ENCODE measurements at places on chromosomes 11 and 22.

DNA sequence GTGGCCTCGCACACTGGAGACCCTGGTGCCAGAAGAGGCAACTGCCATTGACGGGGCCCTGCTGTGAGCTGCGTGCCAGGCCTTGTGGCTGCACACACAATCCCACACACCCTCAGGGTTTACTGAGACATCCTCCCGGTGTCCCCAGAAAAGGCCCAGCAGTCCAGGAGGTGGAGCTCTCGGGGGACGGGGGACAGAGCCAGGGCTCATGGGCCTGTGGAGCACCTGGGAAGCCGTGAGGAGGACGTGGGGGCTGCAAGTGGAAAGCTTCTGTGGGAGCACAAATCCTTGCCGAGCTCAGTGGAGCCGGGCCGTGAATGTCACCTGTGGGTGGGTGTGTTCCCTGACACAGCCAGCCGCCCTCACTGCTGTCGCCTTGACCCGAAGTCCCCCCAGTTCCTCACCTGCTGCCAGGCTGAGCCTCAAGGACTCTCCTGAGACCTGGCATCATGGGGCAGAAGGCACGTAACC, 609.7 kb downstream of the TBC1D22A start:
- DNase-seq = no peak

DNA sequence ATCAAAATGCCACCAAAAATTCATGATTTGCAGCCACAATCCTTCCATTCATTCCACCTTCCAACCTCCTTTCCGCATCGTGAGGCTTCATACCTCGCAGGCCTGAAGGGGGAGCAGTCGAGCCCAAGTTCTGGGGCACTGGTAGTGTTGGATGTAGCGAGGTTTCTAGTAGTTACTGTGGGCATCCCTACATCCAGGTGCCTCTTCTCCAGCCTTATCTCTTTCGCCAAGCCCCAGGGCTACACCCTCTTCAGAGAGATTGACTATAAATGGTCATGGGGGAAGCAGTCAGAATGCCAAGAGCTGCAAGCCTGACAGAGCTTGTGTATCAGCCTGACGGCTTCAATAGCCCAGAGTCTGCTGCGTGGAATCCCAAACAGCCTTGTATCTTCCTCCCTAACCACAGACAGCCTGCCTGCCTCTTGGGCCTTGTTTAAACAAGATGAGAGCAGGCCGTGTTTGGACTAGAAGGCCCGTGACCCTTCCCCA, 28.9 kb downstream of the CLMP start:
- no peak for DNase-seq

DNA sequence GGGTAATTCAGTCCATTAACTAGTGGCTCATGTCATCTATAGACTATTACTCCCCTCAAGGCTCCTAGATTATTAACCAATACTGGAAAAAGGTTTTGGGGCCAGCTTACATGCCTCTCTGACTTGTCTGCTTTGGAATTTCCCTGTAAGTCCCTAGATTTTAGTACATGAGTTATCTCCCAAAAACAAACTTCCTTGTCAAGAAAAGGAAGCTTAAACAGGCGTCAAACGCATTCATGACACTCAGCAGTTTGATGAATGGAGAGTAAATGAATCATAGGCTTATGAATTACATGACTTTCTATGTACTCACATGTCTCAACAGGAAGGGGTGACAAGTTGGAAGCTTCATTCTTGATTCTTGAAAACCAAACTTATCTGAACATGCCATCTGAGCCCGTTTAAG, 70.8 kb downstream of the BLID start:
- no peak for DNase-seq

- DNase-seq = no peak
Measured at GRCh38 chr11:86341382-86341781, 33.3 kb upstream of the CCDC81 start.

GRCh38 chr11:23569134-23569533, 708.9 kb upstream of the CCDC179 start:
- no peak for DNase-seq

- no peak for DNase-seq
Measured at GRCh38 chr11:10990160-10990559, 132.3 kb upstream of the ZBED5 start.

DNA sequence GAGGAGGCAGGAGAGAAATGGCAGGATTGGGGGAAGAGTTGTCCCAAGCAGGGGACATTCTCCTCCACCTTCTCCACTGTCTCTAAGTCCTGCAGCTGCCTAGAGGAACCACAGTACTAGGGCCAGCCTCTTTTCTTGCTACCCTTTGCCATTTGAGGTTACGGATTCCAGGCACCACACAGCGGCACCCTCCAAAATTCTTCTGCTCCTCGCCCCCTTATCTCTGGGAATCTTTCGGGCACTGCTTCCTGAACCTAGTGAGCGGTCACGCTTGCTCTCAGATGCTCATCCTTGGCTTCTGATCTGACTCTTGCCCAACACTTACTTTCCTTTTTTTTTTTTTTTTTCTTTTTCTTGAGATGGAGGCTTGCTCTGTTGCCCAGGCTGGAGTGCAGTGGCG, 26.6 kb upstream of the XBP1 start:
- no peak for DNase-seq

- no peak for DNase-seq
Measured at GRCh38 chr11:112589155-112589554, 328.5 kb upstream of the PLET1 start.

DNA sequence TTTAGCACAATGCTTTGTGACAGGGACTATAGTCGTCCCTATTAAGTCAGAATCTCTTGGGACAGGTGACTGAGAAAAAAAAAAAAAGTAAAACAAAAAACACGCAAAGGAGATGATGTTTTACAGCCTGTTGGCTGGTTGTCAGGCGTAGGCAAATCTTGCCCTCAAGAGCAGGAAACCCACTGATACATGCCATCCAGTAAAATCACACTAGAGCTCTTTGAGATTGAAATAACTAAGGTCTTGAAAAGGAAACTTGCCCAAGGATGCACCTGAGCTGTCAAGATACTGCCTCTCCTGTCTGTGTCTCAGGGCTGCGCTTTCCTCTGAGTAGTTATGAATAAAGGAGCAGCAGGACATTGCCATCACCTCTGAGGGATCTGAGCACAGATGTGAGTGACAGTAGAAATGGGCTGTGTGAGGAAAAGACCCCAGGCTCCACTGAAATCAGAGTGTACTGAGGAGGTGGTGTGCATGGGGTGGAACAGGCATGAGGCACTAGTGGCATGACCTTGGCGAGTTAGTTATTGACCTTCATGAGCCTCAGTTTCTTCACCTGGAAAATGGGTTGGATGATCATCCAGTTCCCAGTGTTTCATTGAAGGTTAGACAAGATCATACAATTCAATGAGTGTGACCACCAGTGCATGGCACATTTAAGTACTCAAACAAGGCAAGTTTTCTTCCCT, 23.3 kb downstream of the MICAL2 start:
- DNase-seq = no peak

DNA sequence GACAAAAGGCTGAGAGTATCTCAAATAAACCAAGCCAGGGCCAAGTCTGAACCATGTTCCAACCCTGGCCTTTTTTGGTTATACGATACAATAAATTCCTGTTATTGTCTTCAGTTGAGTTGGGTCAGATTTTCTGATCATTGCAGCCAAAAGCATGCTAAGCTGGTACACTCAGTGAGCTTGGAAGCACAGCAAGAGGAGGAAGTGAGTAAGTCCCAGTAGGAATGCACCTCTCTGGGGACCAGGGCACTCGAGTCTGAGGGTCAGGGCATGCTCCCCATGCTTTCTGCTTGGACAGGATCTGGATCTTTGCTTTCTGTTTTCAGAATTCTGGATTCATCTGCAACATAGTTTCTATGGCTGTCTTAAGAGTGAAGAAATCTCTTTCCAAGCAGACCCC, 73.1 kb downstream of the TMPRSS5 start:
- DNase-seq = no peak

GRCh38 chr11:57513452-57513795, 2.1 kb downstream of the SLC43A1 start:
- DNase-seq = no peak

- DNase-seq = no peak
Measured at GRCh38 chr11:61800331-61801281, 7.9 kb downstream of the FEN1 start.

GRCh38 chr11:111774955-111775710, 8.9 kb upstream of the PPP2R1B start:
- DNase-seq = no peak

GRCh38 chr11:36485298-36486002, 24.6 kb downstream of the TRAF6 start:
- no peak for DNase-seq
